Fibroblast of lung (primary cell): ENCODE measurements at places on chromosomes 6 and 20. TPM values are rescaled to one million over a fixed set of nuclear protein-coding genes. Genes with fewer than 3 reads are reported as not detected.

The HNF4A gene
- total RNA-seq: not detected in 2 replicates

The GGT7 gene
- total RNA-seq: 9.5 and 15.2 TPM in 2 replicates

The FAM209B gene
- not detected in 2 replicates for total RNA-seq

The OPRM1 gene
- total RNA-seq: not detected in 2 replicates

The CLPSL2 gene
- total RNA-seq: not detected in 2 replicates

The INSM1 gene
- total RNA-seq: not detected in 2 replicates

The TSHZ2 gene
- total RNA-seq: 2.6 and 5.4 TPM in 2 replicates

The WFDC10B gene
- not detected in 2 replicates for total RNA-seq

The ULBP1 gene
- 0.26 and 0.83 TPM in 2 replicates for total RNA-seq

The TSPYL1 gene
- 83.0 and 93.0 TPM in 2 replicates for total RNA-seq

The CST3 gene
- total RNA-seq: 135 and 162 TPM in 2 replicates

The DNPH1 gene
- total RNA-seq: 39.5 and 52.5 TPM in 2 replicates

The TRAPPC3L gene
- total RNA-seq: under 0.01 TPM in 2 replicates

The MATN4 gene
- under 0.01 TPM in 2 replicates for total RNA-seq

The ATXN1 gene
- 26.2 and 40.5 TPM in 2 replicates for total RNA-seq

The HMGCLL1 gene
- 0.51 and 0.83 TPM in 2 replicates for total RNA-seq

The RFX6 gene
- total RNA-seq: not detected in 2 replicates

The AURKA gene
- total RNA-seq: 4.9 and 27.7 TPM in 2 replicates

The JAG1 gene
- 34.2 and 57.3 TPM in 2 replicates for total RNA-seq
